AML-193 (cell line): ENCODE measurements at places on chromosomes 3 and 15.

- DNase-seq, result no peak
These were observed 14.8 kb downstream of the CEP19 start for GRCh38 chr3:196697270-196697669.

- no peak for DNase-seq
These were observed 103.0 kb downstream of the P3H2 start for GRCh38 chr3:190017521-190018288.

- DNase-seq, result no peak
These were observed 87.3 kb downstream of the CACNA1D start for GRCh38 chr3:53581671-53582070.

- no peak for DNase-seq
These were observed 101.6 kb downstream of the CPN2 start for GRCh38 chr3:194249323-194250097.

GRCh38 chr3:102398176-102398575 lies 36.6 kb upstream of the ZPLD1 start:
- no peak for DNase-seq

- no peak for DNase-seq
These were observed 147.9 kb upstream of the THBS1 start for GRCh38 chr15:39432912-39433348.

- DNase-seq, result no peak
These were observed 69.8 kb downstream of the TIGIT start for GRCh38 chr3:114363554-114364202.

GRCh38 chr3:58180940-58181587 lies 29.7 kb downstream of the DNASE1L3 start:
- no peak for DNase-seq

- DNase-seq, result no peak
These were observed 27.5 kb downstream of the PLA2G4D start for GRCh38 chr15:42066764-42067415.

DNA sequence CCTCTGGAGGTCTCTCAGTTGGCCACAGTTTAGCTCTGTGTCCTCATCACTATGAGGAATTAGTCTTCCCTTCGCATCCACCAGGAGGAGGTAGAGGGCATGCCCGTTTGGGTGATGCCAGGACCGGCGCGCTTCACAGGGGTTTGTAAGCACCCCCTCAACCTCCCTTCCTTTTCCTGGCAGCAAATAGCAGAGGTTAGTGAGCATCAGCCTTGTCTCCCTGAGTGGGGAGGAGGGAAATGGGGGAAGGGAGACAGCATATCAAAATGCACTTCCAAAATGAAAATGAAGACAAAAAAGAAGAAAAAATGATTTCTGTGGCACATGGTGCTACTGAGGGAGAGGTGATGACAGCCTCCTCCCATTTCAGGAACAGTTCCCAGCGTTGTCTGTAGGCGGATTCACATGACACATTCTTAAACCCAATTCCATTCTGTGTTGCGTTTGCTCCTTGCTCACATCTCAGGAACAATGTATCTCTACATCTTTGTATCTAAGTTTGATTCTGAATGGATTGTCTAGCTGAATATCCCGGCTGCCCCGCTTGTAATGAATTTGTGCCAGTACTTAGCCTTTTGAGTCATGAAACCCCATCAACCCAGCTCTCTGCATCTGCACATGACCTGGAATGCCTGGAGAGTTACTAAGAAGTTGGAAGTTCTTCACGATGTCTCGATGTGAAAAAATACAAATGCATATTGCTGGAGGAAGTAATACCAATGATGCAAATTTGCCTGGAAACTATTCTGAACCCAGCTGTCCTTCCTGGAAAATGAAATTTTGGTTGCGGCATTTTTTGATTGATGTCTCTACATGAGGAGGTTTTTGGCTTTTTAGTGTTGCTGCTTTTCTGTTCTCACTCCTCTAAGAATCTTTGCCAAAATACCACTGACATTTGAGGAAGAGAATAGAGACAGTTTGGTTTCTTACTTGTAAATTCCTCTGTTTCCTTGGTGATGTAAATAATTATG lies 45.2 kb downstream of the TYRO3 start:
- peak; percentile 65 for DNase-seq

DNA sequence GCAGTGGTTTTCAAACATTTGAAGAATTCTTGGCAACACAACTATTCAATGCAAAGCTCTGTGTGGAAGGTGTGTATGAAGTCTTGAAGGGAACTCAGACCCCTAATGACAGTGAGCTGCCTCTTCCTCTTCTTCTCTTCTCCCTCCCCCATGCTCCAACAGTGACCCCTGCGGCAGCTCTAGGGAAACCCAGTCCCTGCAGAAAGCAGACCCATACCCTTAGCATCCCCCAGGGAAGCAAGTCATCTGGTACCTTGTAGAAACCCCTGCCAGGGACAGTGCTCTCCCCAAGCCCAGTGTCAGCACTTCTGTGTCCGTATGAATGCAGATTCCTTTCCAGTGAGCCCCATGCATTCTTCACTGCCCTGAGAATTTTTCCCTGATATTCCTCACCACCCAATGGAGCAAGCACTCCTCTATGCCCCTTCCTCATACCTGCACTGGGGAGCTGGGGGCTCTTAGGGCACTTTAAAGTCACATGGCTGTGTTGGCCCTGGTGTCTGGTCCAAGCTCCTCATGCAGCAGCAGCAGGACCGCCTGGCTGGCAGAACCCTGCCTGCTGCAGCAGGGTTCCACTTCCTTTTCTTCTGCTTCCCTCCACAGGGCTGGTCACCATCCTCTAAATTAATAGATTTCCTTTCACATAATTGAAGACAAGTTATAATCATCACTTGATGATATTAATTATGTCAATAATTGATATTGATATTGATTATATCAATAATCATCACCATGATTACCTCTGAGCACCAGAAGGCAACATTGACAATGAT lies 442.5 kb downstream of the EPHB1 start:
- no peak for DNase-seq

DNA sequence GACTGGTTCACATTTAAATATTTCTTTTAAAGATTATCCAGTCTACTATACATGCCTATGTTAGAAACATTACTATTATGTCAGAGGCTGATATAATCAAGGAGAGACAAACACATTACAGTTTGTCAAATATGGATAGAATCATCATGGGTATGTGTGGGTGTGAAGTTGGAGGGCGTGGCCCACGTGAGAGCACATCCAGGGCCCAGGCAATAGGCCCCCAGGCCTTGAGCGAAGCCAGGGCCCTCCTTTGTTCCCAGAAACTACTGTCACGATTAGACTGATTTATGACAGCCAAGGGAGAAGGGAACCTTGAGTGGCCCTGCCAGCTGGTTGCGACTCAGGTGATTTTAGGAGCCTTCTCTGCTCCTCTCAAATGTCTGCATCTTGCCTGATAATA lies 26.9 kb upstream of the LDHAL6B start:
- no peak for DNase-seq

DNA sequence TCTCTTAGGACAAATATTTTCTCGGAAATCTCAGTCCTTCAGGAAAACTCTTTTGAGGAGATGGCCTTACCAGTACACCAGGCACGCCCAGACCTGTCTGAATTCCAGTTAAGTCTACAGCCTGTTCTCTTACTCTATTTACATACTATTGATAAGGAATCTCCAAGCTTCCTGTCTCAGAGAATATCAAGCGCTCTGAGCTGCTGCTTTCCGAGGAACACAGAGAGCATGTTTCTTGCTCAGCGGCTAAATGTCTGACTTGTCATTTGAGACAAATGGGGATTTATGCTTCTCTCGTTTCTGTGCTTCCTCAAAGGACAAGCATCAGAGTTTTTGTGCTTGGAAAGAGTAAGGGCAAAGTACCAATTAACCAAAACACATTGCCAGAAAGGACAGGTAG lies 112.4 kb upstream of the CCDC54 start:
- DNase-seq, result no peak

- DNase-seq, result peak; percentile 43
These were observed 56.3 kb upstream of the FSTL1 start for GRCh38 chr3:120506828-120507774.

DNA sequence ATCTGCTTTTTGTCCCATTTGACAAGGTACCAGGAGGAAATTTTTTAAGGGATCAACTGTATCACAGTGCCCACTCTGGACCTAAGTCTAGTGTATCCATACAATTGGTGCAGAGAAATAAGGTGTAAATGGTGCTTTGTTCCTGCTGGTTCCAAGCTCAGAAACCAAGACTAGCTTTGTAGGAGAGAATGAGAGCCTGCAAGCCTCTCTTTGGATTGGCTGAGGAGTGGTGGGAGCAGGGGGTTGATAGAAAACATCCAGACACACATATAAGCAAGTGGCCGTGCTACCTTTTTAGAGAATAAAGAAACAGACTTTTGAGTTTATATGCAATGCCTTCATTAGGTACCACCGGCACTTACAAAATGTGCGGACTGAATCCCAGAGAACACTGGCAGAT lies 45.8 kb downstream of the ARPP21 start:
- DNase-seq, result no peak

DNA sequence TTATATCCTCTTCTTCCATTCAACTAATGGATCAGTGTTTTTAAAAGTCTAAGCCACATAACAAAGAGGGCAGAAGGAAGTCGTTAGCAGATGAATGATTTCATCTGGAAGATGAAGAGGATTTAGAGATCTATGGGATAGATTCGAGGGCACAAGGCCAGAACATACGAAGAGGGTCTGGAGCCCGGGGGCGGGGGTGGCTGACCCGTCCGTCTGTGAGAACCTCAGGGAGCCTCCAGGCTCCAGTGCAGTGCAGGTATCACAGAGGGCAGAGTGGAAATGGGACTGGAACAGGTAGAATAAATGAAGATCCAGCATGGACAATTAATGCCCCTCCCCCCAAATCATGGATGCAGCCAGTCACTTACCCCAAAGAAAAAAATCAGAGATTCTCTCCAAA lies 1.5 kb upstream of the GOLGA8B start:
- DNase-seq, result no peak

GRCh38 chr15:93862791-93863190 lies 368.6 kb upstream of the MCTP2 start:
- DNase-seq, result peak; percentile 94

GRCh38 chr3:13710251-13710650 lies 161.3 kb downstream of the FBLN2 start:
- no peak for DNase-seq

- DNase-seq, result no peak
These were observed 907 bp upstream of the HERC1 start for GRCh38 chr15:63834500-63835210.

DNA sequence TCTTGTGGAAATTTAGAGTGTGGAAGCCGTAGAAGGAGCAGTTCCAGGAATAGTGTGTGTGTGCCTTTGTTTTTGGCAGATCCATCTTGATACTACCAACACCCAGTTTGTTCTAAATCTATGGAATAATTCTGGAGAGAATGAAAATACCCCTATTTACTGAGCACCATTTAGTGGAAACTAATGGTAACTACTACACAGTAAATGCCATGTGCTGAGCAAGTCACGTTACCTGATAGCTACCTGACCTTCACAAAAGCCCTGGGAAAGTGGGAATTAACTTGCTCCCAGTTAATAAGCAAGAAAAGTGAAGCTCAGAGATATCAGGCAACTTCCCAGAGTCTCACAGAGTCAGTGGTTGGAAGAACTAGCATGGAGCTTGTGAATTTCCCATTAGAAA lies 137.7 kb downstream of the ARPP21 start:
- DNase-seq, result no peak

DNA sequence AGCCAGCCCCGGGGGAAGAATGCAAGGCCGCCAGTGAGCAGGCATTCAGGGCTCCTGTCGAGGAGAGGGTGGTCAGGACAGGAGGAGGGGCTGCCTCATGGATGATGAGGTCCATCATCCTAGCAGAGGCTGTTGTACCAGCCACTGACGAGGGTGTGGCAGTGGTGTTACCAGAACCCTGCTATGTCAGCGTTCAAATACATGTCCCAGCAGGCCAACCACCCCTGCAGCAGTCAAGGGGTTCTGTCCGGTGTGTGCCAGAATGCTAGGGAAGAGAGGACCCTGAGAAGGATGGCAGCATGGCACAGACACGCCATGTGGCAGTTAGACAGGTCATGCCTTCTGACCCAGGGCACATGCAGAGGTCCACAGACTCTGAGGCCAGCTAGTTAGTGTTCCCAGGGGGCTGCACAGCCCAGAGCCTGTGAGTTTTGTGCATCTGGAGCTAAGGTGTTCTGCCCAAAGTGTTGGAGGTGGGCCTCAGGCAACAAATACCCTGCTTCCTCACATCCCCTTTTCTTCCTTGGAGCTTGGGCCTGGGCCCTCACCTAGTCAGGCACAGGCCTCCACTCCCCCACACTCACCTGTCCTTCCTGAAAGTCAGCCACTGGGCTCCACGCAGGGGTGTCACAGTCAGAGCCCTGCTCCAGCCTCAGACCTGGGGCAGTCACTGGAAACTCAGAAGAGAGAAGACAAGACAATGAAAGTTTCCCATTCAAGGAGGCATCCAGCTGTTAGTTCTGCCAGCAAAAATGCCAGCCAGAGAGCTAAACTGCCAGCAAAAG lies 7.8 kb downstream of the PAK6 start:
- DNase-seq, result no peak

DNA sequence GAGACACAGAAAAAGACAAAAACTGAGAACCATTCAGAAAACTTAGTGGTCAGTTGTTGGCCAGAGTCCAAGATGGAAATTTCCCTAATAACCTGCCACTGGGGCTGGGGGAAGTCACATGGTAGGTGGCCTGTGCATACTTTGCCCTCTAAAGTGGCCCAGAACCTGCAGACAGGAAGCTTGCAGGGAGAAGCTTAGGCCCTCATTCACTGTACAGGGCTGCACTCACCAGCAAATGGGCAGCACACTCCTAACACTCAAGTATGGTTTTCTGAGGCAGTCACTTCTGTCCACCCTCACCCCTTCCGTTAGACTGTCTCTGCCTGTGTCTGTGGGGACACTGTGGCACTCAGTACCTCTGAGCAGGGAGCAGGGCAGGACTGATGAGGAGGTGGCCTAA lies 14.5 kb upstream of the RNU6-1 start:
- DNase-seq, result no peak

- DNase-seq, result no peak
These were observed 399.7 kb upstream of the THBS1 start for GRCh38 chr15:39181056-39181747.

GRCh38 chr3:109023656-109024254 lies 70.1 kb upstream of the GUCA1C start:
- peak; percentile 63 for DNase-seq

DNA sequence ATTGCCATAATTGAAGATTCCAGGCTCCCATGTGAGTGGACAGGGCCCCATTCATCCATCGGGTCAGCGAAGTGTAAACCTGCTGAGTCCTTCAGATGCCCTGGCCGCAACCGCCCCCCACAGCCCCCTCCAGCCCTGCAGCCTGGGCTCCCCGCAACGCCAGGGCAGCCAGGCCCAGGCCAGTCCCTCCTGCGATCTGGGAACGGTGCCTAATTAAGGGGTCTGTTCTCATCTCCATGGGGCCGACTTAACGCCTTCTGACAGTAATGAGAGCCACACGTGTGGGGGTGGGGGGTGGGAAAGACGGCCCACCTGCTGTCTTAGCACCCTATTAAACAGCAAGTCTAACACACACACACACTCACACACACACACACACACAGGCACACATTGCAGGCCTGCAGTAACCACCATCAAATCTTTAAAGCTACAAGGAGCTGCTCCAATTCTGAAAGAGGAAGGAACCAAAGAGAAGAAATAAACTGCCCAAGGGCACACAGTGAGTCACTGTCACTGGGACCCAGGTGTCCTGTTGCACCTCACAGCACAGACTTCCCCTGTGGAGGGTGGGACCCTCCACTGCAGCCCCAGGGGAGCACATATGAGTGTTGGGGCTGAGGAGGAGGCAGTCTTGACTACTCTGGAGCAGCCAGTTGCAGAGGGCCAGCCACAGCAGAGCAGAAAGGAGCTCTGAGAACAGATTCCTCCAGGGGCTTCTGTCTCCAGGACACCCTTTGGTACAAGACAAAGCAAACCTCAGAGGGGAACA lies 31.8 kb upstream of the HES1 start:
- peak; percentile 88 for DNase-seq
